ENCODE measurements at places on chromosomes 3 and 15. TPM values are rescaled to one million over a fixed set of nuclear protein-coding genes. Genes with fewer than 3 reads are reported as not detected.

Gene PLIN1
- total RNA-seq: 0.16 TPM

Gene TMEM62
- 18.2 TPM for total RNA-seq

Gene ACKR4
- total RNA-seq: 170 TPM

Gene CTDSPL
- total RNA-seq: 44.0 TPM

Gene NGLY1
- total RNA-seq: 25.6 TPM

Gene CD200
- total RNA-seq: 0.12 TPM

Gene OXSM
- total RNA-seq: 5.8 TPM

Gene CCR1
- total RNA-seq: 0.81 TPM

Gene RTP1
- not detected for total RNA-seq

Gene PLCL2
- total RNA-seq: 35.4 TPM

Gene SLC22A14
- 0.49 TPM for total RNA-seq

Gene SCN10A
- not detected for total RNA-seq
